Left ventricle myocardium inferior (tissue), 1 donor: ENCODE measurements at places on chromosomes 2 and 18. TPM values are rescaled to one million over a fixed set of nuclear protein-coding genes. Genes with fewer than 3 reads are reported as not detected.

DNA sequence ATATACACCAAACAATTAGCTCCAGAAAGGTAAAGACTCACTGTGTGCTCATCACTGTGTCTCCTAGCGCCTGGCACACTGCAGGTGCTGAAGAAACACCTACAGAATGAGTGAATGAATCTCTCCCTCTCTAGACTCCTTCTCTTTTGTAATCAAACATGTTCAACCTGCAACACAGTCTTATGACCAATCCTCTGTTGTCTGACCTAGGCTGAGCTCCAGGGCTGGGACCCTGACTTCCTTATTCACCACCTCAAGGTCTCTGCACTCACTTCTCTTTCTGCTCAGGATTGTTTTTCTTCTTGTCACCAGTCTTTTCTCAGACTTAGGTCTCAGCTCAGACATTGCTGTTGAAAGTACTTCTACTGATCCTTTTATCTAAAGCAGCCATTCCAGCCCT lies 9.8 kb downstream of the CKAP2L start:
- no peaks in the 10 kb centered on the region for H3K4me1 ChIP-seq
- no peak for DNase-seq
- peaks cover 5% of the 10 kb centered on the region for H3K27me3 ChIP-seq

The NT5C1B gene
- total RNA-seq, result not detected

GRCh38 chr2:1869248-1869647 lies 124.9 kb upstream of the PXDN start:
- no peak overlapping the region for H3K4me3 ChIP-seq
- no peaks in the 10 kb centered on the region for H3K4me1 ChIP-seq
- no peaks in the 10 kb centered on the region for H3K36me3 ChIP-seq
- H3K27me3 ChIP-seq, result peaks cover 70% of the 10 kb centered on the region

- H3K27ac ChIP-seq, result peak overlapping the region; percentile 36
- H3K4me1 ChIP-seq, result peaks cover 92% of the 10 kb centered on the region
- H3K4me3 ChIP-seq, result peak overlapping the region; percentile 52
- no peaks in the 10 kb centered on the region for H3K27me3 ChIP-seq
- DNase-seq, result no peak
Observed at GRCh38 chr2:55010149-55010591, 40.1 kb downstream of the RTN4 start.

GRCh38 chr18:71398531-71398930 lies 1109.7 kb downstream of the SOCS6 start:
- H3K27ac ChIP-seq, result no peak overlapping the region
- no peak overlapping the region for H3K4me3 ChIP-seq
- no peaks in the 10 kb centered on the region for H3K4me1 ChIP-seq
- no peaks in the 10 kb centered on the region for H3K27me3 ChIP-seq
- H3K36me3 ChIP-seq, result no peaks in the 10 kb centered on the region
- no peak for DNase-seq

DNA sequence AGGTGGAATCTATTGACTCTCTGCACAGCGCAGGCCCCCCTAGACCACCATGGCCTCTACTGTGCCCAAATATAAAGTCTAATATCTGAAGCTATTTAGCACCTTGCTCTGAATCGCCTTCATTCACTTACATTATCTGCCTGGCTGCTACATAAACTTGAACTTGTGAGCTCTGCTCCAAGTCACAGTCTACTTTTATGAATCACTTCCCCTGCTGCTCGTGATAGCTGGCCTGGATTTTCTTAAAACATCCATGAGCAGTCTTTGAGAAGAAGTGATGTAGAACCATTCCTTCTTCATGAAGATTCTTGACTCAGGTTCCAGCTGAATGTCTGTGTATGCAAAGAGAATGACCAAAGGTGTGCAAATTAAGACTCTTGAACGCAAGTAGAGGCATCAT lies 359.5 kb downstream of the RND3 start:
- H3K4me3 ChIP-seq, result no peak overlapping the region
- no peaks in the 10 kb centered on the region for H3K4me1 ChIP-seq
- DNase-seq, result no peak
- H3K27ac ChIP-seq, result no peak overlapping the region
- H3K27me3 ChIP-seq, result no peaks in the 10 kb centered on the region

The IL1R1 gene
- total RNA-seq, result 22.6 TPM

The MATN3 gene
- total RNA-seq, result 0.22 TPM

The ANO7 gene
- 0.80 TPM for total RNA-seq

- no peak for DNase-seq
- H3K36me3 ChIP-seq, result no peaks in the 10 kb centered on the region
- H3K27ac ChIP-seq, result no peak overlapping the region
- no peak overlapping the region for H3K4me3 ChIP-seq
- H3K4me1 ChIP-seq, result no peaks in the 10 kb centered on the region
Observed at GRCh38 chr2:130842770-130843169, 6.1 kb downstream of the ARHGEF4 start.

DNA sequence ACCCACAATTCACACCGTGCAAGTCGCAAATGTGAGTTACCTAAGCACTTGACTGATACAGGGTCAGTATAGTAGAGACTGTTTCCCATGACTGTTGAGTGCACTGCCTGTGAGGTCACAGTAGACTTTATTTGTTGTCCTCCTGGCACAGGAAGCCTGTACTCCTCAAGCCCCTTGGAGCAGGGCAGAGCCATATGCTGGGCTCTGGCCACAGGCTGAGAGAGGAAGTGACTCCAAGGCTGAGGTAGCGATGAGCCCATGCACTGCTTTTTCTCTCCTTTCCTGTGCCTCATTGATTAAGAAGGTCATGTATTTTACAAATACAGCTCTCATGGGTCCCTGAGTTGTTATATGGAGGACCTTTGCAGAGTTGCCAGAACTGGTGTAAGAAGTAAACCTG lies 287.7 kb downstream of the SRBD1 start:
- H3K4me1 ChIP-seq, result no peaks in the 10 kb centered on the region
- no peaks in the 10 kb centered on the region for H3K27me3 ChIP-seq
- H3K4me3 ChIP-seq, result no peak overlapping the region
- H3K27ac ChIP-seq, result no peak overlapping the region
- H3K36me3 ChIP-seq, result no peaks in the 10 kb centered on the region

DNA sequence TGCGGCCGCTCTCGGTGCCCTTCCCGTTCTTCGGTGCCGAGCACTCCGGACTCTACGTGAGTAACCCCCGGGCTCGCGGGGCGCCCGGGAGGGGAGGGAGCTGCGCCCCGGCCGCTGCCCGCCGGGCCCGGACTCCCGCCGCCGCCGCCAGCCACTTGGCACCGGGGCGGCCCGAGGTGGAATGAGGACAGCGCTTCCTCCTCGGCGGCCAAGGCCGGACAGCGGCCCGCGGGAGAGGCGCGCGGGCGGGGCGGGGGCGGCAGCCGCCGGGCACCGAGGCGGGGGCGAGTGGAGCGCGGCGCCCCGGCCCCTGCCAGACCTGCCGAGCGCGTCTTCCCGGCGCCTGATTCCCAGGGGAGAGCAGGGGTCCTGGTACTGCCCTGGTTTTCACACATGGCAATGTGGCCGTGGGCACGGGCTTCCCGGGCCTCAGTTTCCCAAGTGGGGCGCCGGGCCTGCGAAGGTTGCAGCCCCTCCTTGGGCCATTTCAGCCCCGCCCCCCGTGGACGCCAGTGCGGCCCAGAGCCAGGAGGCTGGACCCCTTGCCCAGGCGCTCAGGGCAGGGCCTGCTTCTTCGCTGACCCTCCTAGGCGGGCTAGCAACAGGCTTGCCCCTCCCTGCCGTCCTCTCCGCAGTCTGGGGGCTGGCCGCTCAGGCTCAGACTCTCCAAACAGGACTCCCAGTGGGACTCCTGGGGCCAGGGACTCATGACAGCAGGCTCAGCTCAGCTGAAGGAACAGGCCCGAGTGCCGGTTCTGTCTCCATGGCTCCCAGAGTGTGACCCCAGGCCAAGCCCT lies 775 bp downstream of the SNED1 start:
- H3K4me3 ChIP-seq, result peak overlapping the region; percentile 83
- peak overlapping the region; percentile 89 for H3K27ac ChIP-seq
- H3K4me1 ChIP-seq, result peaks cover 59% of the 10 kb centered on the region
- no peaks in the 10 kb centered on the region for H3K27me3 ChIP-seq

The DGKD gene
- 41.7 TPM for total RNA-seq

The METAP1D gene
- total RNA-seq, result 6.7 TPM

The CCDC195 gene
- total RNA-seq, result not detected

The RAMP1 gene
- 168 TPM for total RNA-seq

- H3K4me1 ChIP-seq, result peaks cover 23% of the 10 kb centered on the region
- H3K4me3 ChIP-seq, result no peak overlapping the region
- H3K27ac ChIP-seq, result no peak overlapping the region
- no peaks in the 10 kb centered on the region for H3K27me3 ChIP-seq
- DNase-seq, result no peak
Observed at GRCh38 chr2:33126958-33127357, 180.2 kb downstream of the LTBP1 start.

- no peak for DNase-seq
- peaks cover 9% of the 10 kb centered on the region for H3K36me3 ChIP-seq
- H3K27me3 ChIP-seq, result no peaks in the 10 kb centered on the region
- peaks cover 29% of the 10 kb centered on the region for H3K4me1 ChIP-seq
Observed at GRCh38 chr2:189091253-189091652, 88.3 kb downstream of the COL5A2 start.

DNA sequence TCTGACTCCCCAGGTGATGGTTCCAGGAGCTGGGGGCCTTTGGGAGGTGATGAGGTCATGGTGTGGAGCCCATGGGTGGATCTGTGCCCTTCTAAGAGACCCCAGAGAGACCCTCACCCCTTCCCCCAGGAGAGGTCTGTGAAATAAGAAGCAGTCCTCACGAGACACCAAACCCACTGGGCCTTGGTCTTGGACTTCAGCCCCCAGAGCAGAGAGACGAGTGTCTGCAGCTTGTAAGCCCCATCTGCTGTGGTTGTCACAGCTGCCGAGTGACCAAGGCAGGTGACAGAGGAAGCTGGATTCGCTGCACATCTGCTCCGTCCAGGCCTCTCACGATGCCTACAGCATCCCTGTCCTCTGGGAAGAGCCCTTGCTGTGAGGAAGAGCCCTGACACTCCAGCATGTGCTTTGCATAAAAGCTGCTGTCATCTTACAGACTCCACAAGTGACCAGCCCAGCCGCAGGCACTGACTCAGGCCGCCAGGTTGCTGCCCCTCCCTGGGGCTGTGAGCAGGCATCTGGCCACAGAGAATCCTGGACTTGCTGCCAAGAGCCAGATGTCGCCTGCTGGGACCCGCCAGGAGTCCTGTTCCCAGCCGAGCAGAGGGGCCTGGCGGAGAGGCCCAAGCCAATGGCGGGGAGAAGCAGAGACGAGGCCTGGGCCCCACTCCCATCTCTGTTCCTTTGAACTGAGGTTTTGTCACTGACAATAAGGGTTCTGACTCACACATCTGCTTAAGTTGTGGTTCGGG lies 150.8 kb downstream of the PXDN start:
- H3K4me1 ChIP-seq, result peaks cover 52% of the 10 kb centered on the region
- DNase-seq, result peak; percentile 46
- no peaks in the 10 kb centered on the region for H3K36me3 ChIP-seq
- peak overlapping the region; percentile 81 for H3K27ac ChIP-seq
- H3K27me3 ChIP-seq, result peaks cover 43% of the 10 kb centered on the region

DNA sequence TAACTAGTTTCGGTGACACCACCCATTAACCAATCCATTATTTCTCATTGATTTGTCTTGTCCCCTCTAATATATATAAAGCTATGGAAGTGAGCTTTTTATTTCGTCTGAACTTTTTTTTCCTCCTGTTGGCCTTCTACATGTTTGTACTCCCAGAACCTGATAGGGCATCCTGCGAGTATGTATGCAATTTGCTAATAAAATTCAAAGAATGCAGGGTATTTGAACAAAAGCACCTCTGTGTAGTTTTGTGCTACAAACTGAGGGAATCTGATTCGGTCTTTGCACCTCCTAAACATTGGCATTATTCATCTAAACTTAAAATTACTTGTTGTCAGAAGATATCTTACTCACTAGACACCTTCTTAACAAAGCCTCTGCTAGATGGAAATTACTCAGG lies 242.9 kb upstream of the TMEFF2 start:
- H3K36me3 ChIP-seq, result no peaks in the 10 kb centered on the region
- no peaks in the 10 kb centered on the region for H3K27me3 ChIP-seq
- no peak overlapping the region for H3K27ac ChIP-seq
- H3K4me3 ChIP-seq, result no peak overlapping the region
- no peaks in the 10 kb centered on the region for H3K4me1 ChIP-seq

DNA sequence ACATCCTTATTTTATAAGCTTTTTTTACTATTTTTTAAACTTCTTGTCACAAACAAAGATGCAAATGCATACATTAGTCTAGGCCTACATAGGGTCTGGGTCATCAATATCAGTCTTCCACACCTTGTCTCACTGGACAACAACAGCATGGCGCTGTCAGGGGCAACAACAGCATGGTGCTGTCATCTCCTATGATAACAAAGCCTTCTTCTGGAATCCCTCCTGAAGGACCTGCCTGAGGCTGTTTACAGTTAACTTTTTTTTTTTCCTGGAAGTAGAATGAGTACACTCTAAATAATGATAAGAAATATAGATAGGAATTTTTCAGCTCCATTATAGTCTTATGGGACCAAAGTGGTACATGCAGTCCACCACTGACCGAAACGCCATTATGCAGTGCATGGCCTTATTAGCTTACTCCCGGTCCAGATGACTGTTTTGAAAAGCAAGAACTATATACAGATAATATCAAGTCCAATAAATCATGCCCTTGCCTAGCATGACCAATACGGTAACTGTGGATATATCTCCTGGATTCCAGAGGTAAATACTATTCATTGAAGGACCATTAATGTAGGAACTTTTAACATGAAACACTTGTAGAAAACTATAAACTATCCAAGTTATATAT lies 38.4 kb downstream of the TCF4 start:
- no peaks in the 10 kb centered on the region for H3K27me3 ChIP-seq
- H3K27ac ChIP-seq, result no peak overlapping the region
- peaks cover 22% of the 10 kb centered on the region for H3K4me1 ChIP-seq
- H3K36me3 ChIP-seq, result no peaks in the 10 kb centered on the region
- H3K4me3 ChIP-seq, result no peak overlapping the region

The MC5R gene
- total RNA-seq, result not detected
